ENCODE measurements at places on chromosomes 12 and 14.
A peak's percentile ranks its signal among the peaks of the same experiment; 100 is the strongest.

DNA sequence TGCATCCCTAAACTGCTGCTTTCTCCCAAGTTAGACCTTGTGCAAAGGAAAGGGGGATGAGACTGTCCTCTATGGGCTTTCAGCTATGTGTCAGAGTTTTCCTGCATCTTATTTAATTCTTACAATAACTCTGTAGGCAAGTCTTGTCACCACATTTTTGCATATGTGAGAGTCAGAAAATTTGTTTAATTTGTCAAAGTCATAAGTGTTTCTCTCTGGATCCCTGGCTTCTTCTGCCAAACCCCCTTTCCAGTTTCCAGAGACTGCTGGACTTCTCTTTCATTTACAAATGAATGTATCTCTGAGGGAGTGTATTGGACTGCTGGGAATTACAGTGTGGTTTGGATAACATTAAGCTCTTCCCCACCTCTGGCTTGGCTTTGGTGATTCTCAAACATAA is 877.6 kb upstream of the SEL1L start:
- DNase-seq = no peak

GRCh38 chr14:75128596-75128990 is 1.7 kb upstream of the NEK9 start:
- DNase-seq = no peak

- no peak for DNase-seq
Observed at GRCh38 chr14:33210311-33210710, 271.6 kb downstream of the NPAS3 start.

GRCh38 chr14:50210074-50210473 is 21.3 kb downstream of the SOS2 start:
- no peak for DNase-seq

- no peak for DNase-seq
Observed at GRCh38 chr14:80100681-80101080, 110.6 kb downstream of the DIO2 start.

GRCh38 chr12:121748571-121749265 is 36.2 kb downstream of the TMEM120B start:
- no peak for DNase-seq

DNA sequence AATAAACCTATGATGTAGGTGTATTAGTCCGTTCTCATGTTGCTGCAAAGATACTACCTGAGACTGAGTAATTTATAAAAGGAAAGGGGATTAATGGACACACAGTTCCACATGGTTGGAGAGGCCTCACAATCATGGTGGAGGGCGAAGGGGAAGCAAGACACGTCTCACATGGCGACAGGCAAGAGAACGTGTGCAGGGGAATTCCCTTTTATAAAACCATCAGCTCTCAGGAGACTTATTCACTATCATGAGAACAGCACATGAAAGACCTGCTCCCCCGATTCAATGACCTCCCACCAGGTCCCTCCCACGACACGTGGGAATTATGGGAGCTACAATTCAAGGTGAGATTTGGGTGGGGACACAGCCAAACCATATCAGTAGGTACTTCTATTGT is 58.7 kb upstream of the DICER1 start:
- no peak for DNase-seq

DNA sequence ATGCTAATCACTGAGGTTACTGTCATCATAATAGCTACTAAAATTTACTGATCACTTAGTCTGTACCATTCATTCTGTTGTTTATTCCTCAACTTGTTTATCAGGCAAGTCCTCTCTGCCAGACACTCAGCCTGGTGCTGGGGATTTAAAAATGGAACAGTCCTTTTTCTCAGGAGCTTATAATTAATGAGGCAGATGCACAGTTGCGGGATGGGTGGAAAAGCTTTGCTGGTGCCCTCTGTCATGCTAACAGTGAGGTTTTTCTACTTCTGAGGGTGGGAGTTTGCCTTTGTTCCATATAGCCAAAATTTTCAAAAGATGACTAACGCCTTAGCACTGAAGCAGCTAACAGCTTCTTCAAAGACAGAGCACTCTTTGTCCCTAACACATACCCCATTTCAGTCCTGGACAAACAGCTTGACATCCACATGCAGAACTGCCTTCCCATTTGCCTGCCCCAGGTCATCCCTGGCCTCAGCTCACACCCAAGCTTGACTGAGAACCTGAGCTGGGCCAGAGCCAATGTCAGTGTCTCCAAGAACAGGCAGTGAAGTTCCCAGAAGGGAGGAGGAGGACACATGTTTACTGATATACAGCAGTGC is 30.8 kb upstream of the HSPB8 start:
- no peak for DNase-seq

- peak; percentile 24 for DNase-seq
Observed at GRCh38 chr12:63420206-63420644, 248.1 kb downstream of the DPY19L2 start.

DNA sequence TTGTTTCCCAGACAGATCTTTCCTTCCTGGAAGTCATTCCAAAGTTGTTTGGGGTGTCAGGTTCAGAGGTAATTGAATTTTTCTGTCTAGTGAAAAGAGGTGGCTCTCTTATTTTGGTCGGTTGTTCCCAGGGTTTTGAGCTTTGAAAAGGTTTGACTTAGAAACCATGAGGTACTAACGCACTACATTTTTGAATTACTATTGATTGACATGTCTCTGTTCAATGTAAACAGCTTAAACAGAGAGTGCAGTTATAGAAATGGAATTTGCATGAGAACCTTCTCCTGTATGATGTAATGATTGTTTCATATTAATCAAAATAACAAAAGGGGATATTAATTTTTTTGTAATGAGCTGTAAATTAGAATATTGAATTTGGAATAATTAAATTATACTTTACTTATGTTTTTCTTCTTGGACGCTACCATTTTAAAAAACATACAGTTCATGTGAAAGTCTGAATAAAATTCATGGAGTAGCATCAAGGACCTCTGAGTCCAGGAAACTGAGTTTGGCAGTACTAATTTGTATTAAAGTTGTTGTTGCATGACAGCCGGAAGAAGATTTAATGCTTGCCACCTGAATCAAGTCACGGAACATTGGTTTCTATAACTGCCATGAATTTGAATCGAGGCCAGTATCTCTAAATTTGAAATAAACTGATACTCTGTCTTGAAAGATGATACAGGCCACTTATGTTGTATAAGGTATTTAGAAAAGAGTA is 41.7 kb downstream of the NPAS3 start:
- DNase-seq = no peak
